ENCODE measurements at places on chromosomes 3 and 15.

DNA sequence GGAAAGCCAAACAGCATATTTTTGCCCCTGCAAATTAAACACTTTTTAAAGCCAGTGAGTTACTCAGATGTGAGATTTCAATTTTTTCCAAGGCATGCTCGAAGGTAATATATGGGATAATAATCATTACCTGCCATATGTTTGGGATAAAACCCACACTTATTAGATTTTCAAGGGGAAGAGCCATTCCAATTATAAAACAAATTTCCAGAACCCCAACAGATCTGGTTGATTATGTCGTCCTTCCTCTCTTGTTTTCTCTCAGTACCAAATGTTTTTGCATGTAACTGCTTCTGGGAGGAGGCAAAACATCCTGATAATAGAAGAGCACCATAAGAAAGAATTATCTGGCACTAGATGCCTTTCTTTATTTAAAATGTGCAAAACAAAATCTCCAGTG, 115.1 kb downstream of the AKAP13 start:
- DNase-seq = no peak

DNA sequence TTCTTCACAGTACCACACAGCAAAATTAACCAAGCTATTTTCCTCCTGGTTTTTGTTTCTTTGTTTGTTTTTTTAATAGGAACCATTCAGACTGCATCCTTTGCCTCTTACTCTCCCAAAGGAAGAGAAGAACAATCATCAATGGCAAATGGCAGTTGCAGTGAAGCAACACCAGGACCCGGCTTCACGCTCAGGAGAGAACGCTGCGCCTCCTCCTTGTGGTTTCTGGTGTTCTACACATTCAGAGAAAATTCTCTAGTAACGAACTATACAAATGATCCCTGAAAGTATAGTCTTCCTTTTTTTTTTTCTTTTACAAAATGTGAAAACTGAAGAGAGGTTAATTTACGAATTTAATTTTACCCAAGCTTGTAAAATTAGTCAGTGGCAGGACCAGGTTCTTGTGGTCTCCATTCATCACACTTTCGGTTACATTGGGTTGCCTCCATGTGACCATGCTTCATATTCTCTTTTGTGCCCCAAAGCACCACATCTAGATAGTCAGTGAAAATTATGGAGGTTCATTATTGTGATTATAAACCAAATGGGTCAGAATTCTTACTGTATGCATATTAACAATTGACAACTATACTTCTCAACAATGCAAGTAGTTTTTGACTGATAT, 10.6 kb upstream of the MINDY2 start:
- no peak for DNase-seq

DNA sequence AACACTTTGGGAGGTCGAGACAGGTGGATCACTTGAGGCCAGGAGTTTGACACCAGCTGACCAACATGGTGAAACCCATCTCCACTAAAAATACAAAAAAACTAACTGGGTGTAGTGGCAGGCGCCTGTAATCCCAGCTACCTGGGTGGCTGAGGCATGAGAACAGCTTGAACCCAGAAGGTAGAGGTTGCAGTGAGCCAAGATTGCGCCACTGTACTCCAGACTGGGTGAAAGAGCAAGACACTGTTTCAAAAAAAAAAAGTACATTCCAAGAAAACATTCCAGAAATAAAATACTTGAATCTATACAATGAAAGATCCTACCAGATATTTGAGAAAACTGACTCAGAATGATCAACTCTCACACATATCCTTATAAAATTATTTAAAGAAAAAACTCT, 30.4 kb downstream of the TFDP2 start:
- no peak for DNase-seq

- DNase-seq = no peak
These were observed 666.5 kb downstream of the SQOR start for GRCh38 chr15:46301291-46301690.

DNA sequence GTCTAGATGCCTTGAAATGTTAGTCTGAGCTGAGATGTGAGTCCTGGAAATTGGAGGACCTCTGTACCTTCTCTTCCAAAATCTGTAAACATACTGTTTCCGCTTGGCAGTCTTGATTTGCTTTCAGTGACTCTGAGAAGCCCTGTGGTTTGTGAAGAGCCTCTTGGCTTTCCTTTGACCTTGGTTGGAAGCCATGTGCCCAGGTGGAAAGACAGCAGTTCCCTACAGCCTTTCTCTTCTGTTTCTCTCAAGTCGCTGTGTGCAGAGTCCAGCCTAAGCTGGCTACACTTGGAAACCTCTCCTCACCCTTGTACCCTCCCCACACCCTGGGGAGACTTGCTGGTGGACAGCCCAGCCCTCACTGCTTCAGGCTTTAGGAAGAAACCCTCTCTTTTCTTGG, 129.8 kb upstream of the CTDSPL start:
- DNase-seq = no peak

DNA sequence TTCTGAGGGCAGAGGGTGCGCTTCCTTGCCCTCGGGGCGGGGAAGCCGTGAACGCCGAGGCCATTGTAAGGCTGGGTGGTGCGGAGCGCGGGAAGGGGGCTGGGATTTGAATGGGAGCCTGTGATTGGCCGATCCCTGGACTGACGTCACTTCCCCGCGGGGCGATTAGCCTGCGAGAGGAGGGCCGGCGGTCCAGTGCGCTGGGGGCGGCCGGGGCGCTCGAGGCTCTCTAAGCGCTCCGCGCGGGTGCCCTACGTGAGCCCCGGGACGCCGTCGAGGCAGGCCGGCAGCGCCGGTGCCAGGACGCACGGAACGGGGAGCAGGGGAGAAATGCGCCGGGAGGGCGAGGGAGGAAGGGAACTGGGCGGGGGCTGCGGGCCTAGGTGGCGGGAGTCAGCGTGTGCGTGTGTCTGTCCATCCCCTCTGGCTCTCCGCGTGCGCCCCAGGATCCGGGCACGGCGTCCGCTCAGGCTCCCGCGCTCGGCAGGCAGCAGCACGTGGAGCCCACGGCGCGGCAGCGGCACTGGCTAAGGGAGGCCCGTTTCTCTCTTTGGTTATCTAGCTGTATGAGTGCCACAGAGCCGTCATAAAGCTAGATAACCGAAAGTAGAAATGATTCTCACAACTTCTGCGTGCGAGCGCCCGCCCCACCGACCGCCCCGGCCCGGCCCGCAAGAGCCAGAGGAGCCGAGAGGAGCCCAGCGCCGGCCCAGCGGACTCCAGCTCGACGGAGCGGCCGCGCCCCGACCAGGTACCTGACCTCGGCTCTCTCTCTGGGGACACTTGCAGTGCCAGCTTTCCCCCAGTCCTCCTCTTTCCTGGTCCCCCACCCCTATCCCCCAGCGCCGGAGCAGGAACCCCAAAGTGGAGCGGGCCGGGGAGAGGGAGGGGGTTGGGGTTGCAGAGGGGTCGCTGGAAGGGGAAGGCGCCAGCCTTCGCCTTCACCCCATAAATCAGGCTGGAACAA, 33.1 kb upstream of the POLG start:
- no peak for DNase-seq

DNA sequence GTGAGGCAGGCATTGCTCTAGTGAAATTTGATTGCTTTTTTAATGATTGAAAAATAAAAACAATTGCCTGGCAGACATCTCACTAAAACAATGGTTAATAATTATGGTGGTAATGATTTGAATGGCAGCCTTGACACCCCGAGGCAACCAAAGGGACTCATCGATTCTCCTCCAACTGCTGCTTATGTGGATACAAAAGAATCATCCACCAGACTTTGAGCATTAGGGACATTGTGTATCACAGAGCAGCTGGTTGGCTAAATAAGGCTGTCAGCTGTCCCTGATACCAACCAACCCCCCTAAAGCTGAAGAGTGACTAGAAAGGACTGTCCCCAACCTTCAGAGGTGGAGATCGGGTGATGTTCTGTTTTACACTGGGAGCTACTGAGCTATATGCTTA, 1.7 kb upstream of the CD47 start:
- DNase-seq = no peak

DNA sequence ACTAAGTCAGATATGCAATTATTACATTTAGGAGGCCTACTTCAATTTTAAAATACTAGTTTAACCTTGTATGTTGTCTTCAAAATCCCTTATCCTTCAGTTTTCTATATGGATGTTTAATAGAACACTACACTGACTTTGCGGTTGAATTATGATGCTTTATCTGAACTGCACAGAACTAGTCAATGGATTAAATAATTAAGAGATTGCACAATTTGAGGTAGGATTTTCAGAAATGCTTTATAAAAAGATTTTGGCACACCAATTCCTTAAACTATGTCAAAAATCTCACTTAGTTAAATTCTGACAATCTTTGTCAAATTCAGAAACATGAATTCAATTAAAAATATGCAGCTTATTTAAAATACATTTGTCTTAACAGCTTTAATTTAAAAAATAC, 28.1 kb downstream of the ATOSA start:
- DNase-seq = no peak

- no peak for DNase-seq
These were observed 29.0 kb downstream of the NMD3 start for GRCh38 chr3:161250116-161250515.

- DNase-seq = no peak
These were observed 876 bp upstream of the ZNF385D start for GRCh38 chr3:21751886-21752285.

- no peak for DNase-seq
These were observed 77.9 kb upstream of the ARHGEF3 start for GRCh38 chr3:56879436-56880215.

- DNase-seq = no peak
These were observed 19.5 kb upstream of the EID1 start for GRCh38 chr15:48858401-48858800.

DNA sequence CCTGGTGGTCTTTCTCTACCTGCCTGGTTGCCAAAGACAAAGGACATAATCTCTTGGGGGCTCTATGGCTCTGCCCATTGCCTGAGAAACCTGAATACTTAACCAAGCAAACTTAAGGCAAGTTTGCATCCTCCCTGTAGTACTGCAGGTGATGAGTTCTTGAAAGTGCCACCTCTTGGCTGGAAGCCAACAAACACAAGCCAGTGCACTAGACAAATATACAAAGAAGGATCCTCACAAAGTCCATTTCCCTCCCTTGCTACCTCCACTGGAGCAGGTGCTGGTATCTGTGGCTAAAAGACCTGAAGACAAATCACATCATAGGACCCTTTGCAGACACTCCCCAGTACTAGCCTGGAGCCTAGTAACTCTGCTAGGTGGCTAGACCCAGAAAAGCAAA, 772.3 kb downstream of the SI start:
- DNase-seq = no peak

- no peak for DNase-seq
These were observed 224.8 kb downstream of the SLCO3A1 start for GRCh38 chr15:92078270-92078669.

DNA sequence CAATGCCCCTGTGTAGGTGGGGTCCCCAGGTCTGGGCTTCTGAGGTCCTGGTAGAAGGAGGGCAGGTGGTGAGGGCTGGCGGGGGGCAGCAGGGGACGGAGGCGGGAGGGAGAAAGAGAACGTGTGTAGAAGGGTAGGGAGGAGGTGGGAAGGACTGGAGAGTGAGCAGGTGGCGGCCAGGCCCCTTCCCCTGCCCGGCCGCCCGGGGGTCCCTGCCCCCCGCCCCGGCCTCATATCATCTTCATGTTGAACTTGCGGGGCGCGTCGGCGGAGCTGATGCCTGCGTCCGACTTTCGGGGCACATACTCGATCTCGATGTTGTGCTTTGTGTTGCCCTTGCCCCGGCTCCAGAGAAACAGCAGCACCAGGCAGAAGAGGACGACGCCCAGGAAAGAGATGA, 18.9 kb downstream of the LINGO1 start:
- no peak for DNase-seq

DNA sequence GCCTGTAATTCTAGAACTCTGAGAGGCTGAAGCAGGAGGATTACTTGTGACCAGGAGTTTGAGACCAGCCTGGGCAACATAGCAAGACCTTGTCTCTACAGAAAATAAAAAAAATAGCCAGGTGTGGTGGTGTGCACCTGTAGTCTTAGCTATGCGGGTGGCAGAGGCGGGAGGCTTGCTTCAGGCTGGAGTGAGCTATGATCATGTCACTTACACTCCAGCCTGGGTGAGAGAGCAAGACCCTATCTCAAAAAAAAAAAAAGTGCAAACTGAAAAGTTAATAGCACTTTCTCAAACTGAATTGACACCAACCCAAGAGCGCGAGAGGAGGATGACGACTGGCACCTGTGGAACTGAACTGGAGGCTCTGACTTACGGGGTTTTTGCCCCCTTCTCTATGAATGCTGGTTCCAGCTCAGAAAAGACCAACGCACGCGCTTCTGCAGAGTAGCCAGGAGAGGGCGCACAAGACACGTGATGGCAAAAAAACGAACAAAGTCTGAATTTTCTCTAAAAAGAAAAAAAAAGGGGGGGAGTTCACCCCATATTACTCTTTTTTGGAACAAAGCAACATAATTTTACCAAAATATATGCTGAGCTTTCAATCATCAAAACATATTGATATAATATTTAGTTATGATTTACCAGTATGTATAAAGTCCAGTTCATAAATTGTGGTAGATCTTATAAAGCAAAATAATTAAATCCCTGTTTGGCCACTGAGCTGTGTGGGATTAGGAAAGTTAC, 23.7 kb downstream of the CFAP92 start:
- peak; percentile 59 for DNase-seq

GRCh38 chr3:11305509-11305908, 33.3 kb downstream of the ATG7 start:
- no peak for DNase-seq

- no peak for DNase-seq
These were observed 79.2 kb downstream of the P3H2 start for GRCh38 chr3:190041333-190042041.

All from CD4-positive, alpha-beta T cell treated with Interleukin-6 at 100 ng/mL for 8 hours (primary cell).